Neural crest cell (in vitro differentiated cells): ENCODE measurements at places on chromosomes 2 and 18. TPM values are rescaled to one million over a fixed set of nuclear protein-coding genes. Genes with fewer than 3 reads are reported as not detected.

The TUBA4A gene
- total RNA-seq, result 0.14 TPM in 1 of 2 replicates, not detected in the other

The FSHR gene
- not detected in 2 replicates for total RNA-seq

The GNAL gene
- 20.4 and 20.5 TPM in 2 replicates for total RNA-seq

The LAPTM4A gene
- total RNA-seq, result 74.4 and 77.9 TPM in 2 replicates

The GRHL1 gene
- total RNA-seq, result 2.0 and 3.4 TPM in 2 replicates

The POTEI gene
- 1.1 and 1.3 TPM in 2 replicates for total RNA-seq

The EVX2 gene
- total RNA-seq, result 0.43 and 0.44 TPM in 2 replicates

The HOXD12 gene
- not detected in 2 replicates for total RNA-seq

The AOX1 gene
- 2.8 and 4.3 TPM in 2 replicates for total RNA-seq

DNA sequence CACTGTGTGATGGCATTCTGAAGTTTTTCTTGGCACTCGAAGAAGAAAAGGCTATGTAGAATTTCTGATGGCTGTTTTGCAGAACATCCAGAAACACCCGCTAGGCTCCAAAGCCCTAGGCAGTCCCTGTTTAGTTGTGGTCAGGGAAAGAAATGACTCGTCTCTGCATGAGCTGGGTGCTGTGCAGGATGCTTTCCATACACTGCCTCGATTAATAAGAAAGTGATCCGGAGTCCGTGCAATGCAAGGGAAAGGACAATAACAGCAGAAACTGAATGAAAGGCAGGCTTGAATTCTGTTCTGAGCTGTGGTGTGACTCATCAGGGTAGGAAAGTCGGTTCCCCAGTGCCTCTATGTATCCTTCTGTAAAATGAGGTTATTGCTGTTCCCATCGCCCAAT, 18.7 kb downstream of the MAPRE3 start:
- H3K27me3 ChIP-seq, result no peaks in the 10 kb centered on the region
- H3K36me3 ChIP-seq, result no peaks in the 10 kb centered on the region
- H3K4me1 ChIP-seq, result no peaks in the 10 kb centered on the region
- no peak overlapping the region for H3K4me3 ChIP-seq

DNA sequence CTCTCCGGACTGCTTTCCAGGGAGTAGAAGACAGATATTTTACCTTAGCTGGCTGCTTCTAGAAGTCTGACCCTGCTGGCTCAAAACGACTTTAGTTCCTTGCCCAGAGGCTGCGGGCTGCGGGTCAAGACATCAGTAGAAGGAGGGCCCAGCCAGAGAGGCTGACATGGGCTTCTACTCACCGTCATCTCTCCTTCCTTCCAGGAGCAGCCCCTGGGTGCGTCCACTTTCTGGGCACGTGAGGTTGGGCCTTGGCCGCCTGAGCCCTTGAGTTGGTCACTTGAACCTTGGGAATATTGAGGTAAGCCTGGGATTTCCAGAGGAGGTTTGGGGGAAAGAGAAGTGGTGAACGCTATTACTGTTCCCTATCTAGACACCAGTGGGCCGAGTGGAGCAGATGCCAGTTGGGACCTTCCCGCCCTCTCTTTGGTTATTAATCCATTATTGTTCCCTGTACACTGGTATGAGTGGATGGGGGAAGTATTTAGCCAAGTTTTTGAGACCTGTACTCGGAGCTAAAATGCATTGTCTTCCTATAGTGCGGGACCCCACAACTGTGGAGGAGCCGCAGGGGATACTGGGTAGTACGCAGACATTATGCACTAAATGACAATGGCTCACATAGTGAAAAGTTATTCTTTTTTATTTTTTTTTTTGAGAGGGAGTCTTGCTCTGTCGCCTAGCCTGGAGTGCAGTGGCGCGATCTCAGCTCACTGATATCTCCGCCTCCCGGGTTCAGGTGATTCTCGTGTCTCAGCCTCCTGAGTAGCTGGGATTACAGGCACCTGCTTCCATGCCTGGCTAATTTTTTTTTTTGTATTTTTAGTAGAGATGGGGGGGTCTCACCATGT, 26.3 kb upstream of the CASP8 start:
- no peak for DNase-seq
- H3K27ac ChIP-seq, result no peak overlapping the region

- DNase-seq, result no peak
- H3K36me3 ChIP-seq, result no peaks in the 10 kb centered on the region
- no peak overlapping the region for H3K4me3 ChIP-seq
- H3K4me1 ChIP-seq, result no peaks in the 10 kb centered on the region
These were observed 164.4 kb downstream of the UPP2 start for GRCh38 chr2:158266111-158266510.

- H3K27me3 ChIP-seq, result peaks cover 2% of the 10 kb centered on the region
- H3K4me1 ChIP-seq, result peaks cover 5% of the 10 kb centered on the region
- H3K4me3 ChIP-seq, result no peak overlapping the region
- DNase-seq, result no peak
- H3K27ac ChIP-seq, result no peak overlapping the region
- no peaks in the 10 kb centered on the region for H3K36me3 ChIP-seq
These were observed 154.1 kb downstream of the EN1 start for GRCh38 chr2:118693287-118693822.

GRCh38 chr2:70160545-70160944, 30.3 kb downstream of the C2orf42 start:
- no peak overlapping the region for H3K27ac ChIP-seq
- H3K27me3 ChIP-seq, result no peaks in the 10 kb centered on the region
- H3K4me3 ChIP-seq, result no peak overlapping the region

GRCh38 chr18:57741273-57741672, 61.8 kb downstream of the ATP8B1 start:
- H3K27me3 ChIP-seq, result no peaks in the 10 kb centered on the region
- no peak overlapping the region for H3K27ac ChIP-seq

DNA sequence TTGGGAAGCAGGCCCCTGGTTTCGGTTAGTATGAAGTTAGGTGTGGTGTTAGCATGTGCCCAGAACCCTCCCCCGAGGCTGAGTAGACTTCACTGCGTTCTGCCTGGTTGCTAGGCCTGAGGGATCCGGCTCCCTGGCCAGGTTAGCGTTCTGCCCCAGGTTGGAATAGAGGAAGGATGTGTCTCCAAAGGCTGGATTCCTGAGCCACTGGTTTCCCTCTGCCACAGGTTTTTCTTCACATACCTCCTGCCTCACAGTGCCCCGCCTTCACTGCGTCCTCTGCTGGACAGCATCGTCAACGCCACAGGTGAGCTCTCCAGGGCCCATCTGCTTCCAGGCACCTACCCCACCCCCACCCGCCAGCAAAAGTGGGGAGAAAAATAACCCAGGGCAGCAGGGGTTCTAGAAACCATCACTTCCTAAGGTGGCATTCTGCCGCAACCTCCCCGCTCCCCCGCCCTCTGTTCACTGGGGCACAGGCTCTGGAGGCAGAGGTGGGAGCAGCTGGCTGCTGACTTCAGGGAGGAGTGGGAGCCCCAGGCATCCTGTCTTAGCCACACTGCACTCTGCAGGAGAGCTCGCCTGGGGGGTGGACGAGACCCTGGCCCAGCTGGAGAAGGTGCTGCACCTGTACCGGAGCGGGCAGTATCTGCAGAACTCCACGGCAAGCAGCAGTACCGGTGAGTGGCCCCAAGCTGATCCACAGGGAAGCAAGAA, 7.1 kb downstream of the PKDCC start:
- H3K4me1 ChIP-seq, result peaks cover 51% of the 10 kb centered on the region
- no peak for DNase-seq
- H3K36me3 ChIP-seq, result peaks cover 4% of the 10 kb centered on the region
- no peak overlapping the region for H3K27ac ChIP-seq

GRCh38 chr2:235049069-235049468, 97.3 kb downstream of the SH3BP4 start:
- H3K4me3 ChIP-seq, result no peak overlapping the region
- H3K4me1 ChIP-seq, result peaks cover 38% of the 10 kb centered on the region
- H3K27ac ChIP-seq, result peak overlapping the region; percentile 12

DNA sequence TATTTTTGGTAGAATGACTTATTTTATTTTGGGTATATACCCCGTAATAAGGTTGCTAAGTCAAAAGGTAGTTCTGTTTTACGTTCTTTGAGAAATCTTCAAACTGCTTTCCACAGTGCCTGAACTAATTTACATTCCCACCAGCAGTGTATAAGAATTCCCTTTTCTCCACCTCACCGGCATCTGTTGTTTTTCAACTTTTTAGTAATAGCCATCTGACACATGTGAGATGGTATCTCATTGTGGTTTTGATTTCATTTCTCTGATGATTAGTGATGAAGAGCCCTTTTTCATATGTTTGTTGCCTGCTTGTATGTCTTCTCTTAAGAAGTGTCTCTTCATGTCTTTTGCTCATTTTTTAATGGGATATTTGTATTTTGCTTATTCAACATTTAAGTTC, 215.2 kb upstream of the TFPI start:
- H3K4me3 ChIP-seq, result no peak overlapping the region
- no peaks in the 10 kb centered on the region for H3K4me1 ChIP-seq
- H3K36me3 ChIP-seq, result no peaks in the 10 kb centered on the region
- H3K27ac ChIP-seq, result no peak overlapping the region

DNA sequence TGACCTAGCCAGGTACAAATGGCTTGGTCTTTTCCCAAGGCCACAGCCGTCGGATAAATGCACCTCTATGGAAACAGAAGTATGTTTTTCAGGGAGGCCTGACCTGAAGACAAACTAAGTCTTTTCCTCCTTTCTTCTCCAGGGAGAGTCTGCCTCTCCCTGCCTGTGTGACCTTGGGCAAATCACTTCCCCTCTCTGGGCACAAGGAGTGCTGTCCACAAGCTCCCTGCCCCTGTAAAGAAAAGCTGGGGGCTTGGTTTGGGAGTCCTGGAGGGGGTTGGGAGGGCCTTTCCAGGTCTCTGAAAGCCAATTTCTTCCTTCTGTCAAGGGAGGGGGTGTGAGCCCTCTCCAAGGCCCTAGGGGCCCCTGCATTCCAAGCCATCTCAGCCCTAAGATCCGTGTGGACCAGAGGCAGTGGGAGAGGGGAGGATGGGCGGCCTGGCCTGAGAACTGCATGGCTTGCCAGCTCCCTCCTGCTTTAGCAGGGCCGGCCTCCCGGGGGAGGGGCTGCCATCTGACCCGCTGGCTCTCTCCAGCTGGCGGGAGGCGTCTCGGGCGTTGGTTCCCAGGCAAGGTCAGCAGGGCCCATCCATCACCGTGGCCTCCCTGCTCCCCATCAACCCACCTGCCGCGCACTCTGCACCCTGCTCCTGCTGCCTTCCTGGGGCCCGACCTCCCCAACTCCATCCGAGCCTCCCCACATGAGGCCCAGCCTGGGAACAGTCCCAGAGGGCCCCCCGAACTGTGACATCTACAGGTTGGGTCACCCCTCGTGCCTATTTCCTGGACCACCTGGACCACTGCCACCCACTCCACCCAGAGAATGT, 61.4 kb downstream of the SMAD7 start:
- DNase-seq, result peak; percentile 39
- H3K27me3 ChIP-seq, result no peaks in the 10 kb centered on the region
- H3K4me1 ChIP-seq, result peaks cover 39% of the 10 kb centered on the region
- H3K27ac ChIP-seq, result no peak overlapping the region

DNA sequence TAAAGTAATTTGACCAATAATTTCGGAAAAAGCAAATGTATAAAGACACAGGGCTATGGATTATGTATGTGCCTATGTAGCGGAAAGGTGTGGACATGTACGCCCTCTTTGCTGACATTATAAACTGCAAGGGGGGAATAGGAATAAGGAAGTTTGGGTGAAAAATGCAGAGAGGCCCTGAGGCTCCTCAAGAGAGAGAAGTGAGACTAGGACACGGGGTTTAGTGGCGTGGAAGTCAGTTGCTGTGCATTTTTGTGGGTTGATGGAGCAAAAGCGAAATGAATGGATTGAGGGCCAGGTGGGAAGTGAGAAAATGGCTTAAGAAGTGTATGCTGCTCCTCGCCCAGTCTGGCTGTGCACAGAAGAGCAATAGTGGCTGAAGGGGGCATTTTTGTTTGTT, 96.2 kb upstream of the B3GNT7 start:
- no peak for DNase-seq
- no peaks in the 10 kb centered on the region for H3K36me3 ChIP-seq
- H3K27ac ChIP-seq, result peak overlapping the region; percentile 15
- no peaks in the 10 kb centered on the region for H3K27me3 ChIP-seq
- peaks cover 23% of the 10 kb centered on the region for H3K4me1 ChIP-seq

DNA sequence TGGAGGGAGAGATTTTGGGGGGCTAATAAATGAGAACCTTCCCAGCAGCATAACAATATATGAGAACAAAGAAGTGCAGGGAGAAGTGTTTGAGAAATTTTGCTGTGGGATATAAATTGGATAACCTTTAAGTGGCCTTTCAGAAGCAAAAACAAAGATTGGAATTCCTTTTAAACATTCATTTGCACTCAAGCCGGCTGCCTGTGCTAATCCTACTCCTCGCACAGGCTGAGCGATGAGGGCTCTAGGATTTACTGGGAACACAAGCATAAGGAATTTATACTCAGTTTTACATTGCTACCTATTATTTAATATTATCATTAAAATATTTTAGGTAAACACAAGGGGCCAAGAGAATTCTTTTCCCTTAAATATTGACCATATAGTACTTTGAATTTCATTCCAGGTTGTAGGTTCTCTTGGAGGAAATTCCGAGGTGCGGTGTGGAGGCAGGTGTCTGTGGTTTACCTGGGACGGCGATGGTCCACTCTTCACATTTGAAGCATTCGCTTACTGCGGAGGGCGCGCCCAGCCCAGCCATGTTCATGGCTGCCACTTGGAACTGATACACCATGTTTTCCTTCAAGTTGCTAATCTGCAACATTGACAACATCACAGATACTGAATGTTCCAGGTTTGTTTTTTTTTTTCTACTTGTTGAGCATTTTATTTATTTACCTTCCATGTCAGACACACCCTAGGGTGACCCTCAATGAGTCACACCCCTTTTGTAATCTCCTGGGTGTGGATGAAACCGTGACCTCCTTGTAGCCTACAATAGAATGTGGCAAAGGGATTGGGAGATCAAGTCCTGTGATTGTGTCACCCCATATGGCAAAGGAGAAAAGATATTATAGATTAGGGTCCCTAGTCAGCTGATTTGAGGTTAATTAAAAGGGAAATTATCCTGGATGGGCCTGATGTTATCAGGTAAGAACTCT, 100.1 kb downstream of the MYOM1 start:
- no peak overlapping the region for H3K4me3 ChIP-seq
- no peak for DNase-seq
- no peaks in the 10 kb centered on the region for H3K36me3 ChIP-seq
- H3K4me1 ChIP-seq, result no peaks in the 10 kb centered on the region
- H3K27me3 ChIP-seq, result no peaks in the 10 kb centered on the region
- no peak overlapping the region for H3K27ac ChIP-seq

GRCh38 chr2:217943446-217944321, 59.1 kb downstream of the TNS1 start:
- DNase-seq, result peak; percentile 68
- H3K27ac ChIP-seq, result peak overlapping the region; percentile 81
- no peaks in the 10 kb centered on the region for H3K36me3 ChIP-seq
- H3K4me1 ChIP-seq, result peaks cover 44% of the 10 kb centered on the region
- H3K4me3 ChIP-seq, result peak overlapping the region; percentile 28

- H3K27ac ChIP-seq, result no peak overlapping the region
- DNase-seq, result no peak
- H3K36me3 ChIP-seq, result no peaks in the 10 kb centered on the region
- H3K4me1 ChIP-seq, result no peaks in the 10 kb centered on the region
These were observed 576.9 kb downstream of the ADCYAP1 start for GRCh38 chr18:1481577-1481976.

GRCh38 chr2:60042023-60042422, 511.4 kb downstream of the BCL11A start:
- H3K4me3 ChIP-seq, result no peak overlapping the region
- no peaks in the 10 kb centered on the region for H3K36me3 ChIP-seq
- H3K4me1 ChIP-seq, result no peaks in the 10 kb centered on the region
- H3K27me3 ChIP-seq, result no peaks in the 10 kb centered on the region
- no peak overlapping the region for H3K27ac ChIP-seq
